ENCODE measurements at places on chromosomes 11 and 22.
A peak's percentile ranks its signal among the peaks of the same experiment; 100 is the strongest.

GRCh38 chr11:41816396-41816795, 356.9 kb upstream of the LRRC4C start:
- DNase-seq: no peak

DNA sequence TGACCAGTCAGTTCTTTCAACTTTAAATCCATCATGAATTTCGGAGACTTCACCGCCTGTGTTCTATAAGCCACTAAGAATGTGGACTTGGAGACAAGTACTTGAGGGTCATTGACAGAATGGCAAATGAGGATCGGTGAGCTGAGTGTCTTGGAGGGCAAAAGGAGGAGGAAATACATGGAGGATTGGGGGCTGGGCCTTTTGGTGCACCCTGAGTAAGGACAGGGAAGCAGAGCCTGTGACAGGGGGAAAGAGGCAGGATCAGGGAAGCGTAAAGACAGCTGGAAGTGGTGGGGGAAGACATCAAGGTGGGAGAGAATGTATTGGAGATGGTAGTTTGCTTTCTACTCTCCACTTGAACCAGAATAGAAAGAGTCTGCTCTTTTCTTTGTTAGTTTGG, 70.4 kb upstream of the MTMR2 start:
- no peak for DNase-seq

DNA sequence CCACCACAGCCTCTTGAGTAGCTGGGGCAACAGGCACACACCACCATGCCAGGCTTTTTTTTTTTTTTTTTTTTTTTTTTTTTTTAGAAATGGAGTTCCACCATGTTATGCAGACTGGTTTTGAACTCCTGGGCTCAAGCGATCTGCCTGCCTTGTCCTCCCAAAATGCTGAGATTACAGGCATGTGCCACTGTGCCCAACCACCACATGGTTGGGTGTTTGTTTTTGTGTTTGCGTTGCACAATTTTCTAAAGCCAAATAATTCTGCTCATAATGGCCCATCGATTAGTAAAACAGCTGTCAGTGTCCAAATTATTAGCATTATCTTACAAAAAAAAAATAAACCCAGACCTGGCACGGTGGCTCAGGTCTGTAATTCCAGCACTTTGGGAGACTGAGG, 65.8 kb downstream of the DDIAS start:
- DNase-seq: no peak

- no peak for DNase-seq
These were observed 43.4 kb upstream of the TMPRSS4 start for GRCh38 chr11:118033443-118033842.

DNA sequence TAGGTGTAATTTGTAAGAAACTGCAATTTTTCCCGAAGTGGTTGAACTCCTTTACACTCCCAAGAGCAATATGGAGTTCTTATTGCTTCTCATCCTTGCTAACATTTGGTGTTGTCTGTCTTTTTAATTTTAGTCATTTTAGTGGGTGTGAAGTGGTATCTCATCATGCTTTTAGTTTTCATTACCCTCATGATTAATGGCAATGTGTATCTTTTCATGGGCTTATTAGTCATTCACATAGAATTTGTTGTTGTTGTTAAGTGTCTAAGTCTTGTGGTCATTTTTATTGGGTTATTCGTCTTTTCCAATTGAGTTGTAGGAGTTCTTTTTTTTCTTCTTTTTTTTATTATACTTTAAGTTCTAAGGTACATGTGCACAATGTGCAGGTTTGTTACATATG, 238.3 kb upstream of the SESN3 start:
- DNase-seq: no peak

DNA sequence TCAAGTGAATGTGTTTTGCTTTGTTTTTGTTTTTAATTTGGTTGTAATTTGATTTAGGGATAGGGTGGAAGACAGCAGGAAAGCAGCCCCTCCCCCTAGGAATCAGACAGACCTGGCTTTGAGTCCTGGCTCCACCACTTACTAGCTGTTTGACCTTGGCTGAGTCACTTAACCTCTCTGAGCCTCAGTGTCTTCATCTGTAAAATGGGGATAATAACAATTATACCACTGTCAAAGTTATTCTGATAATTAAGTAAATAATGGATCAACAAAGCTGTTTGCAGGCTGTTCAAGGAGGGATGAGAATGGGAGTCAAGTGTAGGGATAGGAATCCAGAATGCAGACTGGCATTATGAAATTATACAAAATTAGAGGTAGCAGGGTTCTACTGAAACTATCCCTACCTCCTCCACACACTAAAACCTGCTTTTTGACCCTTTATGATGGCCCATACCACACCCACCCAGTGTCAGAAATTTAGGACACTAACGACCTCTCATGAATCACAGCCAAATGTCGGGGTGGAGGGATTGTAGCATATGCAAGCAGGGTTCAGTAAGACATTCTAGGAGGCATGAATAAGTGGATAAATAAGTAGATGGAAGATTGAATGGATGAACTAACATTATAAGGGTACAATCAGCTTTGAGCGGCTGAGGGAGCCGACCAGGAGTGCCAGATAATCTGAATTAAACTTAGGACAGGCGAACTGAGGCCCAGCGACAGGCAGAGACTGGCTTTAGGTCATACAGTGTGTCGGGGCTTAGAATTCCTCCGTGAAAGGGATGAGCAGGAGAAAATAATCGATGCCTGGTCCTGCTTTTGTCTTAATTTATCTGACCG, 974 bp downstream of the ANAPC15 start:
- DNase-seq: no peak

- no peak for DNase-seq
These were observed 93.5 kb upstream of the ANO1 start for GRCh38 chr11:69984457-69985261.

- no peak for DNase-seq
These were observed 9.4 kb downstream of the C11orf97 start for GRCh38 chr11:94521684-94522083.

GRCh38 chr22:22704156-22704946, 59.9 kb downstream of the GGTLC2 start:
- no peak for DNase-seq

DNA sequence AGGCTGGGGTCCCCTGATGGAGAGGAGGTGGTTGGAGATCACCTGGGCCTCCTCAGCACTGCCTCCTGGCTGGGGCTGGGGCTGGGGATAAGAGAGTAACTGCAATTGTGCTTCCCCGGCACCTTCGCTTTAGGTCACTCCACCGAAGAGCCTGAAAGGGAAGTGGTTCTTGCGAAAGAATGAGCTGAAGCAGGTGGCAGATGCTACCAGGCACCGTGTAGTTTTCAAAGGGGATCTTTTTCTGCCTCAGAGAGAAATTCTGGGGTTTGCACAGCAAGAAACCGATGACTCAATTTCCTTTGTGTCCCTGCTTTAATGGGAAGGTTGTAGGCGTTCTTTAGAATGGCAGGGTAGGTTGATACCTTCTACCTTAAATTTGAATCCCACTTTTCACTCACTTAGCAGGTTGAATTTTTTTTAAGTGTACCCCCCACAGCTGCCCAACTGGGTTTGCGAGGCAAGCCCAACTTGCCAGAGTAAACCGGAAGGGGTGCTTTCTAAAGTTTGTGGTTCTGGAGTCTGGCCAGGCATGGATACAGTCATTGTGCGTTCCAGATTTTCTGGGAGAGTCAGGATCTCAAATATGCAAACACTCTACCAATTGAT, 5.3 kb downstream of the CD44 start:
- no peak for DNase-seq

- DNase-seq: no peak
These were observed 112.2 kb downstream of the MTNR1B start for GRCh38 chr11:93081694-93082093.

- no peak for DNase-seq
These were observed 258.0 kb downstream of the TENM4 start for GRCh38 chr11:79182794-79183193.

GRCh38 chr22:34976474-34976873, 89.5 kb upstream of the ISX start:
- no peak for DNase-seq

- DNase-seq: no peak
These were observed 1.2 kb downstream of the KMT2A start for GRCh38 chr11:118437208-118438125.

DNA sequence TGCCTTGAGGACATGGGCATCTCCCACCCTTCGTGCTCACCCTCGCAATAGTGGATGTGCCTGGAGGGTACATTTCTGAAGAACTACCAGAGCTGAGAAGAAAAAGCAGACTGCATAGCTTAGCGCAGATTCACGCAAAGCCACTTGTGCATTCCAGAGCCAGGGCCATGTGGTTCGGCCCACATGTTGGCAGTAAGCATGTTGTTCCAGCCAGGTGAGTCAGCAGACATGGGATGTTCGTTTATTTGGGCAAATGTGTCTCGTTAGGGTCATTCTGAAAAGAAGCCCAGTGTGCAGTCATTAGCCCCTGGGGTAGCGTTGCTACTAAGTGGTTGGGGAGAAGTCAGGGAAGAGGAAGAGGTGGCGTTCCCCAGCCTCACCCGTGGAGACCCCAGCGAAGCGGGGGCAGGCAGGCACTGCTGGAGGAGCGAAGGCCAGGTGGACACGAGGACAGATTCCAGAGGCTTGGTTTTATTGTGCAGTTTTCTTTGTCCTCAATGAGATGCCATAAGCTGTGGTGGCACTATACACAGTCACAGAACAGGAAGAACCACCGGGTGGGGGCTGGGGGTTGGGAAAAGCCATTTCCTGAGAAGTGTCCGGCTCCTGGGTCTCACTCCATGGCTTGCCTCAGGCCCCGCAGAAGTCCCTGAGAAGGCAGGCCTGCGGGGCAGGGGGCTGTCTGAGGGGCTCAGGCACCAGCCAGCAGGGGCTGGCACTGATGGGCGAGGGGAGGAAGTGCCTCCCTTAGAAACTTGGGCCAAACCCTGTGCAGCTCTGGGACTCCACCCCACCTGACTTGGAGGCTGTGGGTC, 5.0 kb downstream of the THY1 start:
- DNase-seq: peak; percentile 31

DNA sequence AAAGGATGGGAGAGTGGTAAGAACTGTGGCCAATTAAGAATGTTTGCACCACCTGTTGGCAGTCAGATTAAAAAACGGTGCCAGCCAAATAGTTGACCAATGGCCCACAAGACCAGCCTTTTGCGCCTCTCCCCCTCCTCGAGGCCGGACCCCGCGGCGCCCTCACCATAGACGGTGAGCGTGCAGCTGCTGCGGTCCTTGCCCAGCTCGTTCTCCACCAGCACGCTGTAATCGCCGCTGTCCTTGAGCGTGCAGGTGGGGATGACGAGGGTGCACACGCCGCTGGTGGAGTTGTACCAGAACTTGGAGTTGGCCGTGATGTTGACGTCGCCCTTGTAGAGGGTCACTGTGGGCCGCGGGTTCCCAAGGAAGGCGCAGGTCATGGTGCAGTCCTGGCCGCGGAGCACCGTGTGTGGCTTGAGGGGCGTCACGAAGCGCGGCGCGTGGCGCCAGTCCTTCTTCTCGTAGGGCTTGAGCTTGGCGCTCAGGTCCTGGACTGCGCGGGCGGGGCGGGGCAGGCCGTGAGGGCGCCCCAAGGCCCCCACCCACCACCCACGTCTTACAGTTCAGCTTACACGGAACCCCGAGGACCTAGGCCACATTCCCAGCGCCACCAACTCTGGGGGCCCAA, 7.2 kb downstream of the TMEM86A start:
- DNase-seq: no peak

GRCh38 chr11:120590472-120590871, 78.9 kb downstream of the GRIK4 start:
- no peak for DNase-seq

DNA sequence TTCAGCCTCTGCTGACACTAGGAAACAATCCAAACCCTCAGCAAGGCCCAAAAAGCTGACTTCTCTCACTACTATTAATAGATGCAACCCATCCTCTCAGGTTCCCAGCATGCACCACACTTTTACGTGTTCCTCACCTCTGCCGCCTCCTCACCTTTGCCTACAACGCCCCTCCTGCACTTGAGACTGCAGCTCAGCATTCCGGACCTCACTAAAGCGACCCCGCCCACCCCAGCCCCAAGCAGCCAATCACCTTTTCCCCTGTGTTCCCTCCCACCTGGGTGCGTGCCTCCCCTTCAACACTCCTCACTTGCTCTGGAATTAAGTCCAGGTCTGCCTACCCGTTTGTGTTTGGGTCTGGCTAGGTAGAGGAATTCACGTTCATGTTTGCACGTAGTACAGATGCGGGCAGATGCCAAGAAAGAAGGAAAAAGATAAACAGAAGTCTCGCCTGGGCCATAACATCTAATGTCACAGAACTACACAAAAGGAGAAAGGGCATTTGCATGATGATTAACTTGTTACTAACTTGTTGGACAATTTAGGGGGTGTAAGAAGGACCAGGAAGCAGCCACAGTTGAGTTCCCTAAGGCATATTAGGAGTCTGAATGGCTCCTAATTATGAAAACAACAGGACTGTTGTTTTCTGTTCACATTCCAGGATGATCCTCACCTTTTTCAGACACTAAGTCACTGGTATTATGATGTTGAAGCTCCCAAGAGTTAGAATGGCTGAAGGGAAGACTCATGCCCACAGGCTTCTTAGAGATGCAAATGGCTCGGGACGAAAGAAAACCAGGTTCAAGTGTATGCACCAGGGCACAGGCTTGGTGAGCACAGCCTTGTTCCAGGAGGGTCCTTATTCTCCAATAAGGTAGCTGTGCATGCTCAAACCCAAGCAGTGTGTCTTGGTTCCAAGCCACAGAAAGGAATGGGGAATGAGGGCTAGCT, 102.2 kb downstream of the MICAL3 start:
- DNase-seq: no peak

GRCh38 chr22:38973289-38974169, 8.6 kb upstream of the APOBEC3B start:
- no peak for DNase-seq

GRCh38 chr11:128803011-128803410, 64.1 kb downstream of the KCNJ1 start:
- no peak for DNase-seq

GRCh38 chr11:21142007-21142406, 472.6 kb downstream of the NELL1 start:
- no peak for DNase-seq

- DNase-seq: no peak
These were observed 122.3 kb upstream of the SNX19 start for GRCh38 chr11:131038597-131038996.

GRCh38 chr11:65308281-65308891, 6.3 kb upstream of the CDC42EP2 start:
- no peak for DNase-seq

GRCh38 chr11:129348813-129349212, 26.8 kb upstream of the BARX2 start:
- no peak for DNase-seq
